ENCODE measurements at places on chromosomes 6 and 20.

- peak; percentile 34 for DNase-seq
These were observed 23.5 kb upstream of the MAP3K7 start for GRCh38 chr6:90610301-90610750.

- DNase-seq = no peak
These were observed 1.5 kb downstream of the TAF4 start for GRCh38 chr20:62063981-62064769.

DNA sequence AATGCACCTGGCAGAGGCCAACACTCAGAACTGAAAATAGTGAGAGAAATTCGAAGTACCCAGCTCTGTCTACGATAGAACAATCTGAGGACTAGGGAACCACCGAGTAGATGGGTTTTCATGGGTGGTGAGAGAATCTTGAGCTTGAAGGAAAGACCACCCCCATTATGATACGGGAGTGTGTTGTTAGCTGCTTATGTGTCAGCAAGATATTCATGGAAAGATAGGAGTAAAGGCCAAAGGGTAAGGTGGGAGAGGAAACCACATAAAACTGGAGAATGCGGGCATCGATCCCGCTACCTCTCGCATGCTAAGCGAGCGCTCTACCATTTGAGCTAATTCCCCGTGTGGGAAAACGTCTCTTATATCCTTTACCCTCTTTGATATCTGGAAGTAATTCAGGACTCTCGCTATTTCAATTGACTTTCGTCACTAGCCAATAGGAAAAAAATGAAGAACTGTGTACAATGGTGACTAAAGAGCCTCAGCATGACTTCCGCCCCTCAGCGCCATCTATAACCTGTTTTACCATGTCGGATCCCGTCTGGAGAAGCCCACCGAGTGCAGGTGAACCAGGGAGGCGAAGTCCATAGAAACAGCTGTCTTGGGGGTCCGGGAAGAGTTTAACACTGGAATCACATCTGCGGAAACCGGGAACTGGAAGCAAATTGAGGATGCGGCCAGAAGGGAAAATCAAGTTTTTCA lies 25.0 kb upstream of the ABT1 start:
- peak; percentile 94 for DNase-seq

DNA sequence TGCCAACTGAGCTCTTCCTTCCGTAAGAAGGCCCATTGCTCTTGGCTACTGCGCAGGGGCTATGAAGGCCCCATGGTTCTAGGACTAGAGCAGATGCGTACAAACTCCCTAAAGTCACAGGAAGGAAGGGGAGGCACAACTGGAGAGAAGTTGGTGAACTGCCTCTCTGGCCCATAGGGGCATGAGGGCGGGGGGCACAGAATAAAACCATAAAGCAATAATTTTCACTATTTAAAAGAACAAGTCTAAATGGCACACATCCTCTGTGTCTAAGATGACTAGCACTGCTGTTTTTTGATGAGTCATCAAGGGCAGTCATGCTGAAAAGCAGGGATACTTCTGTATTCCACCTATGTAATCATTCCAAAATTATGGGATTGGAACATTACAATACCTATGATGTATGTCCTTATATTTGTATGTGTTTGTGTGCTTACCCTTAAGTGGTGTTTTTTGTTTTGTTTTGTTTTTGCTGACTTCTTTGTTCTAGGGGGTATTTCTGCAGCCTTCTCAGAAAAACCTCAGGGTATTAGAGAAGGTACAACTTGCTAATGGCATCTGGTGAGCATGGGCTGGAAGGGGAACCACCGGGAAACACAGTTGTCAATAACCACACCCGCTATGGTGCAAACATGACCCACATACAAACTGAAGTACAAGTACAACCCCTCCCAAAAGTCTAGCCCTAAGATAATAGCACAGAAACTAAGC lies 36.9 kb downstream of the B4GALT5 start:
- DNase-seq = peak; percentile 44

DNA sequence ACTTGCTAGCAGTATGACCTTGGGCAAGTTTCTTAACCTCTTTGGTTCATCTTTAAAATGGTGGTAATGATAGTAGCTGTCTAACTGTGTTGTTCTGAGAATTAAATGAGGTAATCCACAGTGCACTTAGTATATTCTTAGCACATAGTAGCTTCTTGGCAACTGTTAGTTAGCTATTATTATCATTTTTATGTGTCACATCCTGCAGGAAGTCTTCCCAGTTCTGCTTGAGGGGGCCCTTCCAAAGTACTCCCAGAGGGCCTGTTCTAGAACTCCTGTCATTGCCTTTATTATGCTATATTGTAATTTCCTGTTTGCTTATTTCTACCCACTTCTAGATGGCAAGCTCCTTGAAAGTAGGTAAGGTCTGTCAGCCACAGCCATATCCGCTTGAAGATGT lies 30.6 kb downstream of the ANKS1A start:
- no peak for DNase-seq

DNA sequence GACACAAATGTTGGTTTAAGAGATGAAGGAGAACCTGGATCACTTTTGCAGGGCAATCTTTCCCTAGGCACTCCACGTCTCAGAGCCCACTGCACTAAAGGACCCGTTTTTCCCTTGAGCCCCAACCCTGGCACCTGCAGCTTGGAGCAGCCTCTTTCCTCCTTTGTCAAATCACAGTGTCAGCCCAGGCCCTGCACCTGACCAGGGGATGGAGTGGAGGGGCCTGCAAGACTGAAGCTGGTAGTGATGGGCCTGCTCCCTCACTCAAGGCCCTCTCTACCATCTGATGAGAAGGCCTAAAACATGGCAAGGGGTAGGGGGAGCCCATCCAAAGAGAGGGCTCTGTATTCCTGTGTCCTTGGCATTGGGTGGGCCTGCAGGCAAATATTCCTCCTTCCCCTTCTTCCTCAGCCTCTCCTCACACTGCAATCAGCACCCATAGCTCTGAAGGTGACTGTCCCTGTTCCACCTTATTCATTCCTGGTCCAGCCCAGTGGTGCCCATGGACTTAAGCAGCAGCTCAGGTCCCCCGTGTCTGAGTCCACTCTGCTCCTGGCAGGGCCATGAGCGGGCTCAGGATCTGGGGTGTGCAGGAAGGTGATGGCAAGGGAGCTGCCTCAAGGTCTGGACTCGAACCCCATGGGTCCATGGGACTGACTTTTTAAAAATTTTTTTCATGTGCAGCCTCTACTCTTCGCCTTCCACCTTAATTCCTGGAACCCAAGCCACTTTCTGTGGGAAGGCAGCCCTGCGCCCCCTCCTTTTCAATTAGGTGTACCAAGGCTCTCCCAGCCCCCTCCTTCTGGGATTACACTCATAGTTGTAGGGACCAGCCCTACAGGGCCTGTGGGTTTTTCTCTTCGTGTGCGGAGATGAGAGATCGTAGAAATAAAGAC lies 6.7 kb downstream of the RAET1G start:
- DNase-seq = no peak

Measured in NCI-H2171 treated with DMSO at 0.1 percent for 48 hours (cell line).